Transverse colon (tissue), 4 donors: ENCODE measurements at places on chromosomes 4 and X. TPM values are rescaled to one million over a fixed set of nuclear protein-coding genes. Genes with fewer than 3 reads are reported as not detected.

The CT47A7 gene
- not detected for total RNA-seq

The GAGE13 gene
- total RNA-seq, result not detected

DNA sequence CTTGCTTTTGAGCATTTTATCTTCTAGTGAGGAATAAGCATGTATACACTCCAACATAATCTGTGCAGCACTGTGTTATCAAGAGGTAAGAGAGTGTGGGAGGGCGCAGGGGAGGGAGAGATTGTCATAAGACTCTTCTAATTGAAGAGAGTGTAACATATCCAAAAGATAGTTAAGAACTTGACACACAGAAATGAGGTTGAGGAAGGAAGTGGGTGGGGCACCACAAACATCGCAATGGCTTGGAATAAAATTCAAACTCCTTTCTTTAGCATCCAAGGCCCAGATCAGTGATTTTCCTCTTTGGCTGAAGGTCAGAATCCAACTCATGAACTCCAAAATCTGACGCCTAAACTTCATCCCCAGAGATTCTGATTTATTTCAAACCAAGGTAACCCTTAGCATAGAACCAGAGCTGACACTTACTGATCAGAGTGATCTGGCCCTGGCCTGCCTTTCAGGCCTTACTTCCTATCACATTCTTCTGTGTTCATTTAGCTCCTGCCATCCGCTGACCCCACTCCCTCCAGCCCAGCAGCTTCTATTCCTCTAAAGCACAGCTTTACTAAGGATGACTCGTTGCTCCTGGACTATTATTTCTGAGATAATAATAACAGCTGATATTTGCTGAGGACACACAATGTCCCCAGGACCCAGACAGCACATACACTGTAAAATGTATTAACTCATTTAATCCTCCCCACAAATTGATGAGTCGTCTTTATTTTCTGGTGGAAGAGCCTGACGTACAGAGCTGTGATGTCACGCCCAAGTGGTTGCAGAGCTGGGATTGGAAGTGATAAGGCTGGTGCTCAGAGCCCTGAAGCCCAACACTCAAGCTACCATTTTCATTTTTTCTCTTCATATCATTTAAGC is 10.6 kb upstream of the CTSO start:
- DNase-seq, result no peak

DNA sequence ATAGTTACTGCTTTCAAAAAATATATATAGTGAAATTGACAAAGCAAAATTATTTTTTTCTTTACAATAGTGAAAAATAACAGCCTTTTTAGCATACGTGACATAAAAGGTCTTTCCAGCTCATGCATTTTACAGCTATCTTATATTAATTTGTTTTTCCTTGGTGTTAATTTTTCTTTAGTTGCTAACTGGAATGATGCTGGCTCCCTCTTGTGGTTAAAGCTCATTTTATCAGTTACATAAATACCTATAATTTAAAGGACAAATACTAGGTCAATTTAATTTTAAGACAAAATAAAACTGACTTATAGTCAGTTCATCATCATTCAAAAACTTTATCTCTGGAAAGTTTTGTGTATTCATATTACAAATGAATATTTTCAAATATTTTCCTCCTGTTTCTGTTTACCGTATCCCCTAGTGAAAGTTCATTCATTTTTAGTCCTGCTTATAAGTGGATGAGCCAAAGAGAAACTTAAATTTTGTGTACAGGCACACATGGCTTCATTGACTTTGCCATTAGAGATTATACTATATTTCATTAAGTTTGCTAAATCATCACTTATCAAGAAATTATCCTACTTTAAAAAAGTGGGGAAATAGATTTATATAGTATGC is 9.9 kb upstream of the ANAPC4 start:
- DNase-seq, result no peak

- DNase-seq, result no peak
Observed at GRCh38 chrX:101417190-101417589, 9.2 kb downstream of the HNRNPH2 start.
